ENCODE measurements at places on chromosomes 5 and 9.
A peak's percentile ranks its signal among the peaks of the same experiment; 100 is the strongest.

GRCh38 chr5:142699184-142699720 is 13.4 kb upstream of the FGF1 start:
- peak; percentile 84 for DNase-seq

DNA sequence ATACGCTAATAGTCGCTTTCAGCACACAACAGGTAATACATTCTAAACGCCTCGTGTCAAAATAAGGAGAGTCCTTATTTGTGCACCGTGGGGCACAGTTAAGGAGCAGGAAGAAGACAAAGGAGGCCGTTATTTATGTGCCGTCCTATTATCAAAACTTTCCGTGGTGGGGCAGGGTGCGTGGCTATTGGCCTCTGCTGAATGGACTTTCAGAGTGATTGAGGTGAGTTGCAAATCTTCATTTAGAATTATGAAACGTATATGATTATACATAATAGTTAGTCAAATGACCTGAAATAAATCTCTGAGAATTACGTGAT is 833 bp downstream of the C5orf24 start:
- no peak for DNase-seq

DNA sequence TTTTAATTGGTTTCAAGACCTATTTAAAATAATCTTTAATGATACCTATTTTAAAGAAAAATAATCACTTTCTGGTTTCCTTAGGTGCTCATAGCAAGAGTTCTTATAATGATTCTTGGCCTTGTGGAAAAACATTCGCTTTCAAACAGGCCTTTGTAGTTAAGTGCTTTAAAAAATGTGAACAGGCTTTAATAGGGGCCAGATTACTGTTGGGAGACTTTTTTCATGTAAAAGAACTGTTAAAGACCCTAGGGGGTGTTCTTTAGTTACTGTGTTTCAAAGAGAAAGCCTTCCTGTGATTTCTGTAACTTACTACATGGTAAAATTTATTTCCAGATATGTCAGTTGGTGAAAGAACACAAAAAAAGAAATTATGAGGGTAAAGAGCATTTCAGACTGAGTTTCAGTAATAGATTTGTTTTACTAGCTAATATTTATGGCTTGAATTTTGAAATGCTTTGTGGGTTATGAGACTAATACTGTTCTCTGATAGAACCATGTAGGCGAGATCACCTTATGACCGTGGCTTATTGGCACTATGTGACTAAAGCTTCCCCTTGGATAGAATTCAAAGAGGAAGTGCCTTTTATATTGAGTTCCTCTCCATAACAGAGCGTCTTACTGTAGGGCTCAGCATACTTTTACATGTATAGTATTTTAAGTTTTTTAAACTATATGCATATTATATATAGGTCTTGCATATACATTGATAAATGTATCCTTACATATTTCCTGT is 70.7 kb downstream of the CSNK1G3 start:
- DNase-seq: no peak

GRCh38 chr5:31887556-31887955 is 248.6 kb downstream of the PDZD2 start:
- no peak for DNase-seq

GRCh38 chr9:86250123-86250522 is 9.3 kb downstream of the C9orf153 start:
- DNase-seq: no peak

DNA sequence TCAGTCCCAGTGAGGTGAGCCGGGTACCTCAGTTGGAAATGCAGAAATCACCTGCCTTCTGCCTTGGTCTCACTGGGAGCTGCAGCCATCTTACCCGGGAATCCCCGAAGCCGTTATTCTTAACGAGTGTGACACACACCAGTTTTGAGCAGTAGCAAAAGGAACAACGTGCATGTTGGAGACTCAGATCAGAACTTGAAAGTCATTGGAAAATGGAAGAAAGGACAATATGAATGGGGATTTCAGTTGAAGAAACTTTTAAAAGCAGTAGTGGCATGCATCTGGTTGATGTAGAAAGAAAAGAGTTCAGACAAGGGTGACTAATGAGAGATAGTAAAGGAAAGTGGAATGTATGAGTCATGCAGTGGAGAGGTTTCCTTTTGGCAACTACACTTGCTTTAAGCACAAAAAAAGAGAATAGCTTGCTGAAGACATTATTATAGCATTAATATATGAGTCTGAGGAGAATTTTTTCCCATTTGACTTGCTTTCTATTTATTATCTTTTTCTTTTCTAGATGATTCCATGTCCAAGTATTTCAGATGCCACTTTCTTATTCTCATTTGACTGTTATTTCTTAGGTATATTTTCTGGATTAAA is 44.4 kb upstream of the ANKDD1B start:
- DNase-seq: peak; percentile 26

DNA sequence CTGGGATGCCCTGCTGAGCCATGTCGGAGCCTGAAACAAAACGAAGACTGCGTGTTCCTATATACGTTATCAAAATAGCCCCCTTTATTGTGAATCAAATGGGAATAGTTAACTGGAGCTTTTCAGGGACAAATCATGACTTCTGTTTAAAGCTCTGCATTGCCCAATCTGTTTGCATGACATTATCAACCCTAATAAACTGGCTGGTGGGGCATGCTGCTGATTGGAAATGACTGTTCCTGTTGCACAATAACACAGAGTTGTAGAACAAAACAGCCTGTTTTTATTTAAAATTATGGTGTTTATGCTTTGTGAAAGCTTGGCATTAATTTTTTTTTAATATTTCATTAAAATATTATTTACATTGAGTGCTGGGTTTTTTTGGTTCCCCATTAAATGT is 215.5 kb downstream of the TMEM167A start:
- DNase-seq: no peak

- no peak for DNase-seq
These were observed 204.9 kb downstream of the ZNF462 start for GRCh38 chr9:107067739-107068416.

DNA sequence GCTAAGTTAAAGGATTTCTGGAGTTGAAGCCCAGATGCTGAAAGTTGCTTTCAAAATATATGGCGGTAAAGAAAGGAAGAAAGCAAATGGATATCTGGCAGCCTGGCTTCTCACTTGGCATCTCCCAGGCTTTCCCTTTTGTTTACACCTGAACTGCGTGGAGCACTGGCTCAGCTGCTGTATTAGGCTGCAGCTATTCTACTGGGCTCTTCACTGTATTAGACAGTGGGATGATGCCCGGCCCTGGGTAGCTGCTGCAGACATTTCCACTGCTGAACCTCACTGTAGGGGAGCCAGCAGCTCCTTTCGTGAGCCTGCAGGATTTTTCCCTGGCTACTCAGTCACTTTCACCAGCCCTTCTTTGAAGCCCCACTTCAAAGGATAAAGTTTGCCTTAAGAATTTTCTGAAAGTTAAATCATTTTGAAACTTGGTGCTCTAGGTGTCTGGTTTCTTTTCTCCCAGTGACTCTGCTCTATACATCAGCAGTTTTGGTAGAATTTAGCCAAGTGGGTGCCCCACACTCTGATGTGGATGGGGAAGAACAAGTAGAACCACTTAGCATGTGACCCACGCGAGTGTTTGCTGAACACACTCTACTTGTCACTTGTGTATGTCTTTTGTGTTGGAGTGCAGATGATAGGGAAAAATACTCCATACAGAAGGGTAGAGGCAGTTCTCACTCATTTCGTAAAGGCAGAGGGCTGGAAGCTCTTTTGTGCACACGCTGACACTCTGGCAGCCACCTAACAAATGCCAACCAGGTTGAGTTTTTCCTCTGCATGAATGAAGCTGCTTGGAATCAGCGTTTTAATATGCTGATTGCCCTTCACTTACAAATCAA is 49.9 kb downstream of the C9orf152 start:
- DNase-seq: no peak

- DNase-seq: no peak
These were observed 7.5 kb downstream of the HSPA5 start for GRCh38 chr9:125233678-125234077.

DNA sequence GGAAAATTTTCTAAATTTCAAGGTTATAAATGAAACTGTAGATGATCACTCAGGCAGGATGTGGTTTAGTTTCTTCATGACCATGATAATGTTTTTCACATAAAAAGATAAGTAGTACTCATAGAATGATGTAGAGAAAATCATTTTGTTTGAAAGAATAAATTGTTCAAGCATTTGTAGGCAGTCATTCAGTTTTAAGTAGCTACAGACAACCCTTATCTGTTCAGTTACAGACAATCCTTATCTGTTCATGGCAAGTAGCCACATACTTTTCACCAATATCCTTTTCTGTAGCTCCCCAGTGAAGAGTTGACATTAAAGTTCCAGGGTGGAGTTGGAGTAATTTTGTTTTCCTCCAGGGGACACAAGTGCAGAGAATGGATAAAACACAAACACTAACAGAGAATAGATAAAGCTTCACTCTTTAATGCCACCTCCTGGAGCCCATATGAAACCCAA is 278.1 kb upstream of the TNC start:
- no peak for DNase-seq

- no peak for DNase-seq
These were observed 336.8 kb downstream of the KDM4C start for GRCh38 chr9:7094576-7094975.

- DNase-seq: no peak
These were observed 34.0 kb upstream of the GLRX start for GRCh38 chr5:95856501-95856981.

DNA sequence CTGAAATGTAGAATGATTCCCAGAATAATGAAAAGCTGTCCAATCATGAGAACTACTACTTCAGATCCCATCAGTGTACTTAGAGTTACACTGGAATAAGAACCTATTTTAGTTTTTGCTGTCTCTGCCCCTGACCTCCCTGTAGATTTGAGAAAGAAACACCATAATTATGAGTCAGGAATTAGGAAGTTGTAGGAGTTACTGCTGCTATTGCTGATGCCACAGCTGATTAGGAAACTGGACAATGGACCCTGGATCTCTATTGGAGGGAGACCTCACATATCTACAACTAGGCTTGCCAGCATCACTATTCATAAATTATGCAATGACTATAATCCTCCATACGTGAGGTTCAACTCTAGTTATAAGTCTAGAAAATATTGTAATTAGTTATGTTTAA is 48.8 kb upstream of the EDIL3 start:
- no peak for DNase-seq

DNA sequence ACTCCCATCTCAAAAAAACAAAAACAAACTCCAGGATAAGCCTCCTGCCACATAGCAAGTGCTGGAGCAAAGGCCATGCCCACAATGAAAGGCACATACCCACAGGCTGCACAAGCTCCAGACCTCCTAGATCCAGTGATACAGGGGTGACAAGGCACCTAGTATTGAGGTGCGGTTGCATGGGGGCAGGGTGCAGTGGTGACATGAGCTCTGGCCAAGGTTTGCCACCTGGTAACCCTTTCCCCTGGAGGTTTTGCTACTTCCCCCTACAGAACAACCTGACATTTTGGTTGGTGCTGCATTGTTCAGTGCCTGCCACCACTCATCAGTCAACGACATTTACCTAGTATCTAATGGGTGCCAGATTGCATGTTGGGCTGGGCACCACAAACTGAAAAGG is 14.5 kb downstream of the CDKN2AIPNL start:
- DNase-seq: no peak

DNA sequence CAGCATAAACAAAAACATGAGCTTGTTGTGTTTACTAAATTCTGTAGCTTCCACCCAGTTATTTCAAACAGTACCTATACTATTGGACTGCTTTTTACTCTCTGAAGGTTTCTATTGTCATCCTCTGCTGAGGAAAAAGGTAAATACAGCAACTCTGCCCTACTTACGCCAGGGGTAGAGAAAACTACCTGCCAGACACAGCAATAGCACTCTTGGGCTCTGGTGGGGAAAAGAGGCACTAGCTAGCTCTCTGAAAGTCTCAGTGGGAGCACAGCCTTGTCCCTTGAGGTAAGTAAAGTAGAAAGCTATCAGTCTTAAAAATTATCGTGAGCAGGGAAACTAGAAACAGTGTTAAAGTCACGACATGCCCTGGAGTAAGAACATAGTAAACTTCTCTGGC is 3.7 kb downstream of the HCN1 start:
- no peak for DNase-seq

DNA sequence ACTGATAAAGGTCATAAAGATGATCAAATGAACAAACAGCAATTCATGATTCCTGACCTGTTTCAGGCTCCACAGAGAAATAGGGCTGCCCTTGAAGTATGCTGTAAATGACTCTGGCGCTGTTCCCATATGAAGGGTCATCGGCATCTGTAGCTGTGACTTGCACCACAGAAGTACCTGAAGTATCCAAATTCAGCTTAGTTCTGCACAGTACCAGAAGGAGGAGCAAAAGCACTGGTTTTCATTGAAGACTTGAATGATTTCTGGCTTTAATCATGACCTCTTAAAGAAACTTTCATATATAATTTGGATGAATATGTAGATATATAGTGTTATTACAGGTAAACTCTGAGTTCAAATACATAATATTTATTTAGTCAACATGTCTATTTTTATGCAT is 109.1 kb downstream of the CDH10 start:
- no peak for DNase-seq

GRCh38 chr9:79208791-79209396 is 362.9 kb upstream of the TLE4 start:
- DNase-seq: no peak

DNA sequence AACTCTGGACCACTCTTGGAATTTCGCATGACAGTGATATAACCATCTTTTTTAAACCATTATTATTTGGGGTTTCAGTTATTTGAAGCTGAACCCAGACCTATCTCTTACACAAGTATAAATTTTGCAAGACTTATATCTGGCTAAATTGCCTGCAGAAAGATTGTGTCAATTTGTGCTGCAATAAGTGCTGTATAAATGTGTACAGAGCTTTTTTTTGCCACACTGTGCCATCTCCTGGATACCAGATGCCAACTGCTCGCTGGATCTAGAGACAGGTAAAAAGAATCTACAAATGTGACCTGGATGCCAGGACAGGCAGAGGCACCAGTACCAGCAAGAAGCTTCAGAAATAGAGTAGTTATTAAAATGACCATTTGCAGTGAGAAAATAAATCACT is 25.9 kb upstream of the TTC39B start:
- no peak for DNase-seq

- DNase-seq: no peak
These were observed 31.4 kb upstream of the RAB3C start for GRCh38 chr5:58551492-58551891.

- DNase-seq: no peak
These were observed 29.4 kb downstream of the ATPSCKMT start for GRCh38 chr5:10220248-10220647.

- no peak for DNase-seq
These were observed 28.2 kb downstream of the CACNA1B start for GRCh38 chr9:137905740-137906139.

Data from HEK293T (cell line).